ENCODE measurements at places on chromosomes 6 and 20. TPM values are rescaled to one million over a fixed set of nuclear protein-coding genes. Genes with fewer than 3 reads are reported as not detected.
A peak's percentile ranks its signal among the peaks of the same experiment; 100 is the strongest.

GRCh38 chr6:56677559-56677958, 34.9 kb upstream of the DST start:
- no peak for DNase-seq

DNA sequence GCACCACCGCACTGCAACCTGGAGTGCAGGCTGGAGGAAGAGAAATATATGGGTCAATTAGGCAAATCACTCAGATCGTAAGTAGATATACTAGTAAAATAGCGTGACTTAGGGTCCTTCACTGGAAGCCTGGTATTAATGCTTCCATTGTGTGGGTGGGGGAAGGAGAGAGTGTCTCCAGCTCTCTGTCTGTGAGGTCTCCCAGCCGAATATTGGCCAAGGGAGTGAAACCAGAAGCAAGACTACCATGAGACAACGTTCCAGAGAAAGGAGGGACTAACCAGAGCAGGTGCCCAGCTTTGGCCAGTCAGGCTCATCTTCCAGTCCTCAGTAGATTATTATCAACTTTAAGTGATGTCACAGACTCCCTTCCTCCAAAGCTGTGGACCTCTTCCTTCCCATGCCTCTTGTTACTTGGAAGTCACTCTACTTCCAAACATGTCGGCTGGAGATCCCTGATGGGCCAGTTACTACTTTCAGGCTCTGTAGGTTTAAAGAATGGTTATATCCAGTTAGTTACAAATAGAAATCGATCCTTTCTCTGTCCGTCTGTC, 28.8 kb downstream of the MTHFD1L start:
- peak; percentile 15 for DNase-seq

DNA sequence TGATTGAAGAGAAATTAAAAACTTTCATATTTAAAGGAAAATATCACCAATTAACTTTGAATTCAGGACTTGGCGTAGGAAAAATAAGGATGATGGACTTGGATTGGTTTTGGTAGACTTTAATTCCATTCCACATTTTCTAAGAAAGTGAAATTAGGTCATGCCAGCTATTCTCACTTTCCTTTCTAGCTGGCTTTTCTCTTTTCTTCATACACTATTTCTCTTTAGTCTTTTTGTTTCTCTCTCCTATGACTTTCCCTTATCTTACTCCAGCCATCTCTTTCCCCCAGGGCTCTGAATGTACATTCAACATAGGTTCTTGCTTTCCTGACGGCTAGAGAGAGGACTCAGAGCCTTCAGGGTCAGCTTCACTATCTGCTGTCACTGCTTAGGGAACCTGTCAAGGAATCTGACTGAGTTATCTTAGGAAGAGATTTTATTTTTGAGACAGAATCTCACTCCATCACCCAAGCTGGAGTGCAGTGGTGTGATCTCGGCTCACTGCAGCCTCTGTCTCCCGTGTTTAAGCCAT, 61.4 kb upstream of the MCM9 start:
- no peak for DNase-seq

DNA sequence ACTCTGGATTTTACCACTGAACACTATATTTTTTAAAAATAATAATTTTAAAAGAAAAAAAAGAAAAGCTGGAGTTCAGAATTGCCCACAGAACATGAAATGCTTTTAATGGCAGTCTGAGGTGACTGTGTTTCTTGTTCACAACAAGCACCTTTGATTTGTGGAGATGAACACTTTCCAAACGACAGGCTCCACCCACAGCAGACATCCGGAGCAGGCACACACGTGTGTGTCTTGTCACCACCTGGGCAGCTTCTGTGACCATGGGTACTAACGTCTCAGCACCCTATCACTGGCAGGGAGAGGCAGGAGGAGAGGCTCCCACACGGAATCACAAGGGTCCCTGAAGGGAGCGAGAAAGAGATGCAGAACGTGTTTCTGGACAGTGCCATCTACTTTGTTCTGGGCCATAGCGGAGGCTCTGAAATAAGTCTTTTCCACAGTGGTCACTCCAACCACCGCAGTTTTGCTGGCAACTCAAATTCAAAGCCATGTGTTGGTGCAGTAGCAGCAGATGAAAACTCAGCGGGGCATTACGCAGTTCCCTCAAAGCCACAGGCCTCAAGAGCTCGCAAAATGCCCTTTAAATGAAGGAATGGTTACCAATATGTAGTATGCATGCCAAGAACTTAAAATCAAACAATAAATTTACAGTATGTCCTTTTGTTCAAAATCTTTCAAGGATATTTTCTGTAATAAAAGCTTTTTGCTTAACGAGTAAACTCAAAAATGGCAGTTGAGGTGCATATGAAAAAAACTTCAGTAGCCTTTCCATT, 242.2 kb downstream of the FOXC1 start:
- no peak for DNase-seq

DNA sequence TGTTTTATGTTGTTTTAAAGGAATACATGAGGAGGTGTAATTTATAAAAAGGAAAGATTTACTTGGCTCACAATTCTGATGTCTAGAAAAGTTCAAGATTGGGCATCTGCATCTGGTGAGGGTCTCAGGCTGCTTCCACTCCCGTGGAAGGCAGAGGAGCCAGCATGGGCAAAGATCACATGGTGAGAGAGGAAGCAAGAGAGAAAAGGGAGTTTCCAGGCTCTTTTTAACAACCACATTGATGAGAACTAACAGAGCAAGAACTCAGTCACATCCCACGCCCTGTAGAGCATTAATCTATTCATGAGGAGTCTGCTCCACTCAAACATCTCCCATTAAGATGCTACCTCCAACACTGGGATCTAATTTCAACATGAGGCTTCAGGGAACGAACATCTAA, 1666.3 kb downstream of the HACE1 start:
- DNase-seq: no peak

DNA sequence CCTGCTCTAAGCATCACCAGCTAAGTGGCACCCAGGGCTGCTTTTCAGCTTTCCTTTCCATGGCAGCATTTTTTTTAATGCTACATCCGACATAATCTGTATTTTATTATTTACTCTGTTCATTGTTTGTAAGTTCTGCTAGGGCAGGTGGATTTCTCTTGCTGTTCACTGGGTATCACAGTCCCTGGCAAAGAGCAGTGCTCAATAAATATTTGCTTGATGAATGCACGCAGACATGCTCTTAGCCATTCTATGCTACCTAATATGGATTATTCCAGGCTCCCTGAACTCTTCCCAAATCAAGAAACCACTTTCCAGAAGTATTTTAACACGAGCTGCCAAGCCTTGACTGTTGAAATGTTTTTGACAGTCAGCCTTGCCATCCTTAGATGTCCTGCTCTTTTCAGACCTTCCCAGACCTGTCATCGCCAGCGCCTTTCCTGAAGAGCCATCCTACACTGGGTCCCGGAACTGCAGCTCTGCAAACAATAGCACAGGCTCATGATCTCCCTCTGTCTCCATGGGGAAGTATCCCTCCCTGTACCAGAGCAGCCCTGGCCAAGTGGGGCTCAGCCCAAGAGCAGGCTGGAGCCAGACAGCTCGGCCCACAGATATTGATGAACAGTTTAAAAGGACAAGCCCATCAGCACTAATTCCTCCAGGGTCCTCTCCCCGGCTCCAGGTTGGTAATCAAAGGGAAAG, 136.5 kb upstream of the CDH4 start:
- no peak for DNase-seq

GRCh38 chr6:126102358-126102757, 116.0 kb downstream of the TRMT11 start:
- DNase-seq: no peak

- DNase-seq: no peak
Measured at GRCh38 chr6:148251891-148252290, 90.7 kb upstream of the SASH1 start.

DNA sequence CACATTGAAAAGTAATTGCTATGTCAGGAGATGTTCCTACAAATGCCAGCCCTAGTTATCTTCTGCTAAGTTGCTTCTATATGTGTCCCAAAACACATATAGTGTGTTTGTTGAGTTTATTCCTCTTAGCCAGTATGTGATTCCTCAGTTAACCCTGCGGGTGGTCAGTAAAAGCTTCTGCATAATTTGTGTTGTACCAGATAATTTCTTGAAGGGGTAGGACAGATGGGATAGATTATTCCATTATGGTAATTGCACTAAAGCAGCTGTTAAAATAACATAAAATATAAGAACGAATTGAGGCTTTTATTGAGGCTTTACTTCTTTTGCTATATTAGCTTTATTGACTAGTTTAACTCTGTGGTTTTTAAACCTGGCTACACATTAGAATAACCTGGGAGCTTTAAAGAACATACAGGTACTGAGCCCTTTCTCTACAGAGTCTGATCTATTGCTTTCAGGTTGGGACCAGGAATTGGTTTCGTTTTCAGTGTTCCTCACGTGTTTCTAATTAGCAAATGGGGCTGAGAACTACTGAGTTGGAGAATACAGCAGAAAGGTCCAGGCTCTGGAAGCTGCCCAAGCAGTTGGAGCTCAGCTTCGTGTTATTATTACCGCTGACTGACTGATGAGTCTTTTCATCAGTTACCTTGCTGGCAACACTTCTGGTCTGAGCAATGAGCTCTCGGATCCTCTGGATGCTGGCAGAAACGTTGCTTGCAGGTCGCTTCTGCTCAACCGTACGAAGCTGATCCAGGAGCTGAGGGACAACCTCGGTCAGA, 56.9 kb downstream of the FAM229B start:
- no peak for DNase-seq

- DNase-seq: no peak
Measured at GRCh38 chr20:59349277-59349676, 48.9 kb downstream of the EDN3 start.

- no peak for DNase-seq
Measured at GRCh38 chr6:20853828-20854227, 319.6 kb downstream of the CDKAL1 start.

Gene TEAD3
- total RNA-seq: 19.8 TPM

Gene SLC22A23
- total RNA-seq: 42.0 TPM

Gene BMP6
- 16.0 TPM for total RNA-seq

Gene SLC13A3
- total RNA-seq: not detected

Gene IL17A
- not detected for total RNA-seq

Gene TMC2
- not detected for total RNA-seq

Gene SIRT5
- 3.0 TPM for total RNA-seq

Gene TFAP2D
- not detected for total RNA-seq

Gene SPATS1
- total RNA-seq: not detected

Gene RGS17
- not detected for total RNA-seq

Gene SPDEF
- not detected for total RNA-seq

Gene PRPH2
- total RNA-seq: 0.11 TPM

All from ascending aorta (tissue), 2 donors.